Purkinje cell (primary cell): ENCODE measurements at places on chromosomes 1 and 21. TPM values are rescaled to one million over a fixed set of nuclear protein-coding genes. Genes with fewer than 3 reads are reported as not detected.

The TDRD5 gene
- polyA plus RNA-seq, result not detected in 2 replicates

The ECE1 gene
- polyA plus RNA-seq, result 3.2 and 3.3 TPM in 2 replicates

The PDPN gene
- 4.1 TPM in 2 replicates for polyA plus RNA-seq

The ZNF695 gene
- polyA plus RNA-seq, result not detected in 2 replicates

The COL16A1 gene
- 0.13 and 1.6 TPM in 2 replicates for polyA plus RNA-seq

The LCE4A gene
- polyA plus RNA-seq, result not detected in 2 replicates

The IFI44L gene
- 2.9 and 6.7 TPM in 2 replicates for polyA plus RNA-seq

The IQCC gene
- 0.43 TPM in 1 of 2 replicates, not detected in the other for polyA plus RNA-seq

The TLCD4 gene
- polyA plus RNA-seq, result 6.2 and 7.4 TPM in 2 replicates

The LIPI gene
- polyA plus RNA-seq, result 0.34 and 0.43 TPM in 2 replicates
